ENCODE measurements at places on chromosomes 6 and 20. TPM values are rescaled to one million over a fixed set of nuclear protein-coding genes. Genes with fewer than 3 reads are reported as not detected.

Gene MAP7
- 15.5 TPM for total RNA-seq

Gene PRR18
- 0.31 TPM for total RNA-seq

DNA sequence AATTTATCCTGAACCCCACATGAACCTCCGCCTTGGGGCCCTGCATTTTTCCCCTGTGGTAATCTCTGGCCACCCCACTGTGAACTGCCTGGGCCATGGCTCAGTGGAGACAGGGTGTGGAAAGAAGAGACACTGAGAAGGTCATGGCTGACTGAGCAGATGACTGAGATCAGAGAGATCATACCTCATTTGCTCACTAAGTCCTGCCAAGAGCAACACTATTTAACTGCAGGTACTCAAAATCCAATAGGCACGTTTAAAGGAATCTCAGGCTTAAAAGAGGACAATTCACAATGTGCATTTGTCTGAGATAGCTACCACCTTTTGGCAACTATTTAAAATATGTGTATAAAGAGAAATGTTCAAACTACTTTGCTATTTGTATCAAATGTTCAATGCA lies 305.0 kb downstream of the GMDS start:
- H3K4me1 ChIP-seq, result peaks cover 6% of the 10 kb centered on the region
- H3K36me3 ChIP-seq, result no peaks in the 10 kb centered on the region
- H3K4me3 ChIP-seq, result no peak overlapping the region
- DNase-seq, result no peak
- no peaks in the 10 kb centered on the region for H3K27me3 ChIP-seq

DNA sequence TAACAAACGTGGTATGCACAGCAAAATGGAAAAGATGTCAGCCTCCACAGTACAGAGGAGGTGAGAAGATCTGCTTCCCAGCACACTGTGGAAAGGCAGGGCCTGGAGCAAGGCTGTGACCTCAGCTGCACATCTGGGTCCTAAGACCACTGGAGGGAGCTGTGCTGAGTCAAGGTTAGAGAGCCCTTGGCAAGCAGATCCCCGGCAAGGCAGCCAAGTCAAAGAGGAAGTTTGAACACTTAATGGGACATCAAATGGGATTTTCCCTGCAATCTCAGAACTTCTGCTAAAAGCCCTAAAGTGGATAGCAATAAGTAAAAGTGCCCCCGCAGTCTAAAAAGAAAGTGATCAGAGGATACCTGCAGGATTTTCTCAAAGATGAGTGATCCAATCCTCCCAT lies 39.5 kb downstream of the UNC5CL start:
- H3K4me3 ChIP-seq, result no peak overlapping the region
- H3K27ac ChIP-seq, result no peak overlapping the region
- peaks cover 24% of the 10 kb centered on the region for H3K4me1 ChIP-seq
- H3K27me3 ChIP-seq, result peaks cover 9% of the 10 kb centered on the region
- no peak for DNase-seq

DNA sequence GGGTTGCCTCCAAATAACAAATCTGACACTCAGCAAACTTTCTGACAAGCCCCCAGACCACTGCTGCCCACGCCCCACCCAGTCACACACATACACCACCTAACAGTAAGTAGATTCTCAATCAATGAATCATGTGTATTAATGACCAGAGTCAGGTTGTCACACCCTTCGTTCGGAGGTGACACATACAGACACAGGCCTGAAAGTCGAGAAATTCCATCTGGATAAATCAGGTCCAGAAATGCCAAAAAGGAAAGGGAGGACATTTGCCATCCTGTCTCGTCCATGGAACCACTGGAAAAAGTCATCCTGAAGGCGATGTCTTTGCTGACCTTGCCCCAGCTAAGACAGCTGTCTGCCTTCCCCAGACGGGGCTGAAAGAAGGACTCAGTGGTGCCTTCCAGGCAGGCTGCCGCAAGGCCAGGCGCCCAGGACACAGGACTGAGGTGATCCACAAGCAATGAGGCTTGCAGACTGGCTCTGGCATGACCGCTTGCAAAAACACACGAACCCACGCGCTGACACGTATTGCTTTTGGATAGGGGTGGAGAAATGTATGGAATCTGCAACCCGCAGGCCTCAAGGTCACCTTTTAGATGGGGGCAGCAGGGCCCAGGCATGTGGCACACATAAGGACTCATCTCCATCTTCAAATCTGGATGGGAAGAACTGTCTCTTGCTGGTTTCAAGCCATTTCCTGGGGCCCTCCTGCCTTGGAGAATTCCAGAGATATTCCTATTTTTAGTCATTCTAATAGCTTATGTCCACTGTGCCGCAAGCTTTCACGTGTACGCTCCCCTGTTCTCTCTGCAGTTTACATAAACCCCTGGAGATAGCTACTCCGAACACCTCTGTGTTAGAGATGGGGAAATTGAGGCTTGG lies 9.0 kb downstream of the NFATC2 start:
- H3K4me3 ChIP-seq, result no peak overlapping the region
- peaks cover 69% of the 10 kb centered on the region for H3K4me1 ChIP-seq
- no peak for DNase-seq
- peaks cover 9% of the 10 kb centered on the region for H3K36me3 ChIP-seq

Gene SLC22A7
- total RNA-seq, result not detected

Gene SLPI
- not detected for total RNA-seq
